T-cell (primary cell): ENCODE measurements at places on chromosomes 5 and 9. TPM values are rescaled to one million over a fixed set of nuclear protein-coding genes. Genes with fewer than 3 reads are reported as not detected.

FREM1 gene
- 0.28 TPM for total RNA-seq

DNA sequence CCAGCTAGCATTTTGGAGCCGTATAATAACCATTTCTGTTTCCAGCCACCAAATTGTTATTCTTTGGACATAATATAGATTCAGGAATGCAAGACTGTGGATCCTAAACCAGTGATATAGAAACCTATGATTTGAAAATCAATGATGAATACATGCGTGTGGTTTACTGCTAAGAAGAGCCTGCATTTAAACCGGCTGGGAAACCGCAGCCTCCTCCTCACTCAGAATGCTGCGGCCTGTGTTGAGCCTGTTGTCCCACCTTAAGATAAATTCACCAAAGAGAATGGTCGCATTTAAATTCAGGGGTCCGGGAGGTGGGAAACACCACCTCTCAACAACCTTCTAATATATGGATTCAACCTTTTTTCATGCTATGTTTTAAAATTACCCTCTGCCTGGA, 148.0 kb downstream of the MEF2C start:
- no peaks in the 10 kb centered on the region for H3K27me3 ChIP-seq
- DNase-seq, result no peak
- no peak overlapping the region for H3K27ac ChIP-seq
- H3K4me3 ChIP-seq, result no peak overlapping the region

GRCh38 chr5:129906177-129906887, 2.1 kb downstream of the CHSY3 start:
- H3K36me3 ChIP-seq, result no peaks in the 10 kb centered on the region
- no peak for DNase-seq
- H3K27me3 ChIP-seq, result peaks cover 10% of the 10 kb centered on the region
- H3K27ac ChIP-seq, result no peak overlapping the region
- peak overlapping the region; percentile 8 for H3K4me3 ChIP-seq

EFNA5 gene
- total RNA-seq, result 0.06 TPM

SLC1A1 gene
- not detected for total RNA-seq

DNA sequence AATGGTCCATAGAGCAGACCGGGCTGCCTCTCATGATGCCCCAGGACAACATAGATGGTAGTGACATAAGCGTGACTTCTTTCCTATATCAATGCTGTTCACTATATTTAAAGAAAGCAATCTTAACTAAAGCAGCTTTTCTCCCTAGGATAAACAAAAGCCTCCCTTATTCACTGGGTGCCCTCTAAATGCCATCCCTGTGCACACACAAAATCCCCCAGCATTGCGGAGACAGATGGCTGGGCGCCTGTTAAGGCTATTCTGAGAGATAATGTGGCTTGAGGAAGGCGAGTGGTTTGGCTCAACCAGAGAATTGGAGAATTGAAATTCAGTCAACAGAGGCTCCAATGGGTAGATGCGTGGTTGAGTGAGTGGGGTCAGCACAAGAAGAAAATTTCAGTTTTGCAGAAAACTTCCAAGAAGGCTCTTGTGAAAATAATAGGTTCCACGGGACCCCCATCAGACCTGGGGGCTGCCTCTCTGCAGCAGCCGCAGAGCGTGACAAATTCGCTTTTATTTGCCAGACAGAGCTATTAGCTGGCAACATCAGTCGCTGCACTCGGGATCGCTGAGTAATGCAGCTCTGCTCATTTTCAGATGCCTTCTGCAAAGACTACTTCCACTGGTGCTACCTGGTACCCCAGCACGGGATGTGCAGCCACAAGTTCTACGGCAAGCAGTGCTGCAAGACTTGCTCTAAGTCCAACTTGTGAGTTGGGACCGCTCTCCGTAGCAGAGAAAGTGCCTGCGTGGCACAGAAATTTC, 103.9 kb upstream of the ICE1 start:
- H3K27me3 ChIP-seq, result no peaks in the 10 kb centered on the region
- no peak overlapping the region for H3K4me3 ChIP-seq
- H3K4me1 ChIP-seq, result no peaks in the 10 kb centered on the region
- DNase-seq, result no peak
- H3K27ac ChIP-seq, result no peak overlapping the region
- no peaks in the 10 kb centered on the region for H3K36me3 ChIP-seq

DNA sequence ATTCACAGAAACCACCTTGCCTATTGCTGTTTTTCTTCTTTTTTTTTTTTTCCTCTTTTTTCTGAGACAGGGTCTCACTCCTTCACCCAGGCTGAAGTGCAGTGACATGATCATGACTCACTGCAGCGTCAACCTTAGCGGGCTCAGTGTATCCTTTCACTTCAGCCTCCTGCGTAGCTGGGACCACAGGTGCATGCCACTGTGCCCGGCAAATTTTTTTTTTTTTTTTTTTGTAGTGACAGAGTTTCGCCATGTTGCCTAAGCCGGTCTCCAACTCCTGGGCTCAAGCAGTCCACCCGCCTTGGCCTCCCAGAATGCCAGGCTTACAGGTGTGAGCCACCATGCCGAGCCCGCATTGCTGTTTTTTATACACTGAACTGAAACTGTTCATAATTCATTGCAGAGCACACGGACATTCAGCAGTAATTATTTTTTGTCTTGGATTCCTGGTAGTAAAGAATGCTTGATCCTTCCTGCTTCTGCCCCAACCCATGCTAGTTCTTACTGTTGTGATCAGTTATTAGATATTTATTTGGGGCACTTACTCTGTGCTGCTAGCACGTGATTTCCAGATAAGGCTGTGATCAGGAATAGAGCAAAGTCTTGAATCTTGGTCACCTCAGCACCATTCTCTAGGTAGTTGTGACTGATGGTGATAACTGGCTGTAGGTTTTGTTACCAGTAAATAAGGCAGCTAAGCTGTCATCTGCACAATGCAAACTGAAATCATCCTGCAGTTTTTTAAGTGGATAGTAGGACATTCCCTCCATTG, 14.0 kb downstream of the MAP3K1 start:
- no peak for DNase-seq
- H3K27ac ChIP-seq, result peak overlapping the region; percentile 21
- no peaks in the 10 kb centered on the region for H3K36me3 ChIP-seq

- H3K4me3 ChIP-seq, result no peak overlapping the region
- H3K27me3 ChIP-seq, result no peaks in the 10 kb centered on the region
- no peak overlapping the region for H3K27ac ChIP-seq
- no peaks in the 10 kb centered on the region for H3K36me3 ChIP-seq
- peaks cover 5% of the 10 kb centered on the region for H3K4me1 ChIP-seq
- DNase-seq, result no peak
Measured at GRCh38 chr5:102823441-102823874, 68.4 kb downstream of the PAM start.

DNA sequence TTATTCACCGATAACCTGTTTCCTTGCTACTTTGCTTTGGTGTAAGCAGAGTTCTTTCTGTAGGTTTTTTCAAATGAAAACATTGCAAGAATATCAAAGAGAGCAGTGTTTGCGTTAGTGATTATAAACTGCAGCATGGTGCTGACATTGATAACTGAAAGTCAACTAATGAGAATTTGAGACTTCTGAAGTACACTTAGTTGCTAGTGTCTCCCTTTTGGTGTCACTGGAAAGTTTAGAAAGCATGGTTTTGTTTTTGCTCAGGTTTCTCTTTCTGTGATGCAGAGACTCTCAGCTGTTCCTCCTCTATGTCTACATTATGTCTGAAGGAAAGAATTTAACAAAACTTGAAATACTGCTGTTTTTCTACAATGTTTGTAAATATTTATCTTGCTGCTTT, 80.2 kb upstream of the ZNF169 start:
- DNase-seq, result no peak
- H3K27ac ChIP-seq, result no peak overlapping the region
- no peaks in the 10 kb centered on the region for H3K27me3 ChIP-seq
- H3K4me3 ChIP-seq, result no peak overlapping the region

DNA sequence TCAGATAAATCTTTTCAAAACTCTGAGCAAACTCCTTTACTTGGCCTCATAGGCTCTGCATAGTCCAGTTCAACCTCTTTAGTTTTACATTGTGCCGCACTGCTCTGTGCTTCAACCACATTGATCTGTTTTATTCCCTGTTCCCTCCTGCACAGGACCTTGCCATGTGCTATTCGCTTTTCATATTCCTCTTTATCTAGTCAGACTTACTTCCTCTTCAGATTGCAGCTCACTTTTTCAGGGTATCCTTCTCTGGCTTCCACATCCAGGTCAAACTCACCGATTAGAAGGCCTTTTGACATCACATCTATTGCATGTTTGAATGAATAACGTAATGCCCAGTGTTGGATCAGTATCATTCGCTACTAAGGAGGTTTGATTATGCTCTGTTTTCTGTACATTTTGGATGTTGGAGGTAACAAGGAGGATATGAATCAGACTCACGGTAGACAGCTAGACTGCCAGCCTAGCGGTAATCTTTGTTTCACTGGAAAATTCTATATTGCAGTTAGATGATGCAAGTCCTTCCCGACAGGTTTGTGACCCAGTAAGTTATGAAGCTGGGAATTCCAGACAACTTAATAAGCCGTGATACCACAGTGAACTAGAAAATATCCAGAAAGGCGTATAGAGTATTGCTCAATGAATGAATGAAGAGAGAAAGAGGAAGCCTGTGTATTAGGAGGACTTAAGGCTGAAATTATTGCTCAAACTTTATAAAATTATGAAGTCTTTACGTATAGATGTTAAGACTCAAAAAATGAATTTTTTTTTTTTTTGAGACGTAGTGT, 65.7 kb downstream of the IQGAP2 start:
- H3K27ac ChIP-seq, result no peak overlapping the region
- H3K27me3 ChIP-seq, result no peaks in the 10 kb centered on the region
- no peak overlapping the region for H3K4me3 ChIP-seq
- DNase-seq, result no peak
- H3K4me1 ChIP-seq, result peaks cover 25% of the 10 kb centered on the region

CDKN2B-AS1 gene
- 1.1 TPM for total RNA-seq

FAM120A gene
- total RNA-seq, result 96.3 TPM

CA9 gene
- total RNA-seq, result 0.46 TPM

- no peak overlapping the region for H3K4me3 ChIP-seq
- H3K27ac ChIP-seq, result no peak overlapping the region
- H3K27me3 ChIP-seq, result peaks cover 8% of the 10 kb centered on the region
- H3K36me3 ChIP-seq, result no peaks in the 10 kb centered on the region
- no peak for DNase-seq
Measured at GRCh38 chr5:137401946-137402345, 97.2 kb downstream of the SPOCK1 start.

- no peaks in the 10 kb centered on the region for H3K4me1 ChIP-seq
- H3K27ac ChIP-seq, result no peak overlapping the region
- H3K27me3 ChIP-seq, result no peaks in the 10 kb centered on the region
- no peak for DNase-seq
Measured at GRCh38 chr9:17955409-17955808, 376.5 kb downstream of the SH3GL2 start.

DNA sequence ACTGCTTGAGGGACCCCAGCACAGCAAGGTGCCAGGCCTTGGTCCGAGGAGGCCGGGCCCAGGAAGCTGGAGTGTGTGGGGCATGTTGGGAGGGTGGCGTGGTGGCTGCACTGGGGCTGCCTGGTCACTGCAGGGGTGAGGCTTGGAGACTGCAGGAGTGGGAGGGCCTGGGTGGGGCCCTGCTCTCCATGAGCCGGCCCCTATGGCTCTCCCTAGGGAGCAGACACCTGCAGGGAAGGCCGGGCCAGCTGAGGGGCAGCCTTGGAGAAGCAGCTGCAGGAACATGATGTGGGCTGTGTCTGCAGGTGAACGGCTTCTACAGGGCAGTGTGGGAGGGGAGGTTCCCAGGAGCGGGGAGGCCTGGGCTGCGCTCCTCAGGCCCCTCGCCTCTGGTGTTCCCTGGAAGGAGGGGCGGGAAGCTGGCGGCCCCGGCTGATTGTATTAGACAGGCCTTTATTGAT, 41.7 kb upstream of the TMEM250 start:
- peaks cover 35% of the 10 kb centered on the region for H3K27me3 ChIP-seq
- no peak overlapping the region for H3K27ac ChIP-seq
- no peak for DNase-seq
- H3K4me1 ChIP-seq, result no peaks in the 10 kb centered on the region
- H3K36me3 ChIP-seq, result no peaks in the 10 kb centered on the region
- no peak overlapping the region for H3K4me3 ChIP-seq

DNA sequence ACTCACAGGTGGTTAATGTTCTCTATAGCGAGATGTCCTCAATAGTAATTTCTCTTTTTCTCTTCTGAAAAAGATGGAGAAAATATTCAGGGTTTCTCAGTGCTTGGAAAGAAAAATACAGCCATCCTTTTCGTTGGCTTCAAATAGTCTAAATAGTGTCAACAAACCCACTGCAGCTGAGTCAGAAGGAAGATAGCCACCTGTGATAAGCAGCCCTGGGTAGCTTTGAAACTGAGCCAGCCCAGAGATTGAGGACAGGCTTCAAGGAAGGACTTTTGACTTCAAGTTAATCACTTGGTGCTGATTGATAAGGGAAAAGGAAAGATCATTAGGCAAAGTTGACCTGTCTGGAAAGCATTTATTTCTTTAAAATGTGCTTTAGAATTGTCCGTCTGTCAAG, 78.7 kb upstream of the TYRP1 start:
- no peaks in the 10 kb centered on the region for H3K4me1 ChIP-seq
- H3K4me3 ChIP-seq, result no peak overlapping the region
- no peak for DNase-seq
- no peaks in the 10 kb centered on the region for H3K36me3 ChIP-seq

MPDZ gene
- total RNA-seq, result 0.26 TPM

DNA sequence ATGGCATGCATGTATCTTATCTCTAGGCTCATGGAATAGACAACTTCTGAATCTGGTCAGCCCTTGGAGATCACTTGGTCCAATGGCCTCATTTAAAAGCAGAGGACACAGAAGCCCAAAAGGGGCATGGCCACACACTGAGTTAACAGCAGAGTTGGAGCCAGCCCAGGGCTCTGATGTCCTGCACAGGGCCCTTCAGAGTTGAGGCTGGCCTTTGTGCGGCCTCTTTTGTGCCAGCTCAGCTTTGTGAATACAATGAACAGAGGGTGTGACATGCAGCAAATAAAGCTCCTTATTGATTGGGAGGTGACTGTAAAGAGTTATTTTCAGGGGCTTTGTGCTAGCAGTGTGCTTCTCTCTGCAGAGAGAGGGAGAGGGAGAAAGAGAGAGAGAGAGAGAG, 150.1 kb upstream of the STK32A start:
- H3K36me3 ChIP-seq, result no peaks in the 10 kb centered on the region
- H3K4me3 ChIP-seq, result no peak overlapping the region
- no peaks in the 10 kb centered on the region for H3K4me1 ChIP-seq
- H3K27me3 ChIP-seq, result no peaks in the 10 kb centered on the region
- DNase-seq, result no peak

DNA sequence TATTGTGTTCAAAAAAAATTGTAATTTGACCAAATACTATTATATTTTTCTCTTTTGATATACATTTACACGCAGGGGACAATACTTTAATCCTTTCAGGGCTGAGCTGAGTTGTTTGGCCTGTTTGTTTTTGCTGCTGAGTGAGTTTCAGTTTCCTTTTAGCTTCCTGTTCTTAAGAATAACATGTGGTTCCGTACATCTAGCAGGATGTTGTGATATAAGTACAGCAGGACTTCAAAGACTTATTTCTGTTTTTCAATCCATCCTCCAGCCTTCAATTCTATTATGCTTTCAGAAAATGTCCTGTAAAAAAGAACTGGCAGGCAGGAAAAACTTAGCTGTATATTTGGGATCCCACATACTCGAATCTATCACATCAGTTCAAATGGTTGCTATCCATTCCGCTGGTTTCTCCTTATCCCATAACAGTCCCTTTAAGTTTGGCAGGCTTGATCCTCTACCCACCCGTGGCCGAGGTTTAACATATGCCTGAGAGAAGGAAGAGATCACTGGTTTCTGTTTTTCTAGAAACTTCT, 1037.3 kb upstream of the ACO1 start:
- H3K27ac ChIP-seq, result peak overlapping the region; percentile 97
- H3K4me3 ChIP-seq, result peak overlapping the region; percentile 16
- H3K27me3 ChIP-seq, result no peaks in the 10 kb centered on the region
- no peaks in the 10 kb centered on the region for H3K36me3 ChIP-seq
- DNase-seq, result peak; percentile 15
- peaks cover 22% of the 10 kb centered on the region for H3K4me1 ChIP-seq

GRCh38 chr5:177169271-177169670, 35.7 kb downstream of the NSD1 start:
- H3K27ac ChIP-seq, result no peak overlapping the region
- H3K27me3 ChIP-seq, result no peaks in the 10 kb centered on the region
- H3K4me3 ChIP-seq, result no peak overlapping the region
- no peak for DNase-seq
